ENCODE measurements at places on chromosomes 16 and 17.

GRCh38 chr16:2924901-2925755, 13.4 kb downstream of the FLYWCH1 start:
- DNase-seq: no peak

DNA sequence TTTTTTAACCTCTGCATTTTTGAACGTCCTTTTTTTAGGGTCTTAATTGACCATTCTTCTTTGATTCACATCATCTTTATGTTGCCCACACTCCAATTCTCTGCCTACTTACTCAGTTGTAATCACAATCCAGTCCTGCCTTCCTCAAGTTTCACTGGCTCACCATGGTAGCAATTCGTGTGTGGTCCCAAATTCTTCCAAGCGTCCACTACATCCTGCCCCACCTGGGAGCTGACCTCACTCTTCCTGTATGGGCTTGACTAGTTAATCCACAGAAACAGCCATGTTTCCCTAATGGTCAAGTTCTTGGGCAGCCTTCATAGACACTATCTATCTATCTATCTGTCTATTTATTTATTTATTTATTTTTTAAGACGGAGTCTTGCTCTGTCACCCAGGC, 7.1 kb downstream of the TLCD2 start:
- DNase-seq: no peak

- DNase-seq: peak; percentile 56
Observed at GRCh38 chr17:74779948-74780400, 3.8 kb upstream of the NAT9 start.

- no peak for DNase-seq
Observed at GRCh38 chr17:33968350-33969044, 286.6 kb upstream of the CCL2 start.

DNA sequence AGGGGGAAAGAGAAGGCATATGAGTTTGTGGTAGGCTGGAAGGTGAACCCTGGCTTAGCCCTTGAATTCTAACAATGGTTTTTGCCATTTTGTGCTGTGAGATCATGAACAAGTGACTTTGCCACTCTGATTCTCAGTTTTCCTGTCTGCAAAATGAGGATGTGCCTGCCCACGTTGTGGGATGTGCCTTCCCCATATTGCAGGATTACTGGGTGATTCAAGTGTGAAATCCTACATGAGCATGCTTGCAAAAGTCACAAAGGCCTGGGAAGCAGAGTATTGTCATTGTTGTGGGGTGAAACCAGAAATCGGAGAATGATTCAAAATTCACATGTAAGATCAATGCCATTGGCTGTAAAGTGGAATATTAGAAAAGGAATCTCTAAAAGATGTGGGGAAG, 28.6 kb upstream of the TVP23A start:
- no peak for DNase-seq
